Inflammatory macrophage treated with lipopolysaccharide for 4 hours (primary cell): ENCODE measurements at places on chromosomes 2 and 18.

GRCh38 chr2:20578266-20578894 is 72.5 kb downstream of the HS1BP3 start:
- DNase-seq = no peak

DNA sequence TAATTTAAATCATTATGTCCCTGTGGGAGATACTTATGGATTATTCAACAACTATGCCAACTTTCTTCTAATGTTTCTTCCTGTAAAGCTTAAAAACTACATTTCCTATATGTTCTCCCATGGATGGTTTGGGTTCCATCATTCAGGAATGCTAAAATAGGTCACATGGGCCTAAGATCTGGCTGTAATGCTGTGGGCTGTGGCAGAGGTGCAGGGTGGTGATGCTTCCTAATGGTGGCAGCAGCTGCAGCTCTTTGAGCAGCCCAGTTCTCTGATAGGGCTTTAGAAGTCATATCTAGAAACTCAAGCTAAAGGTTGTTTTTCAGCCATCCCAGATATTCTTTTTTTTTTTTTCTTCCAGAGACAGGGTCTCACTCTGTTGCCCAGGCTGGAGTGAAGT is 266.1 kb downstream of the ZNF385B start:
- no peak for DNase-seq

DNA sequence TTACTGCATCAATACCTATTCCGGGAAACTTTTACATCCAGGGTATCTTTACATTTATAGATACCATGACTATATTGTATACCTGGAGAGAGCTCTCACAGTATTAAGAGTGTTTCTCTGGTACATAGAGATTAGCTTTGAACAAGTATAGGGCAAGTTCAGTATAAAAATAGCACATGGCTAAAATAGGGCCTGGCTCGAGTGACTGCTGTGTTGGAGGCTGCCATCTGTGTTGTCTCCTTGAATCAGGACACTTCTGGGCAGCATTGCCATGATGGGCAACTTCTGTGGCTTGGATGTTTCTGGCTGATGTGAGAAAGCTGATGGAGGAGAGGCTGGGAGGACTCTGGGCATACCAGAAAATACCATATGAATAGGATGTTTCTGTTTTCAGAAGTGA is 18.7 kb downstream of the ARHGAP28 start:
- no peak for DNase-seq

GRCh38 chr2:127638361-127639110 is 7.4 kb upstream of the GPR17 start:
- DNase-seq = no peak

GRCh38 chr2:31020713-31021112 is 117.5 kb downstream of the GALNT14 start:
- DNase-seq = no peak

- DNase-seq = no peak
Measured at GRCh38 chr2:2410987-2411386, 79.9 kb upstream of the MYT1L start.

DNA sequence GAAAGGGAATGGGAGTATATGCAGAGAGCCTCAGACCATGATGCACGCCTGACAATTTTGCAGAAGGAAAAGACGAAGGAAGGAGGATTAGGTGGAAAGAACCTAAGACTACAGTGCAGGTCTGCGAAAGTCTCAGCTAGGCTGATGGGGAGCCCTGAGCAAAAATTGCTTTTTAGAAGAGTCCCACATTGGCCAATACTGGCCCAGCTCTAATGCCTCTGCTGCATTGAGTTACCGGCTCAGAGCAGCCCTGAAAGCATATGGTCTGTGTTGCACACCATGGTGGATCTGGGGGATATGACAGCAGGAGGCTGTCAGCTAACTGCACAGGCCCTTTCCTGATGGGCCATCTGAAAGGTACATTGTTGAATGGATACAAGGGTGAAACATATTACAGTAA is 48.3 kb upstream of the CAVIN2 start:
- no peak for DNase-seq

DNA sequence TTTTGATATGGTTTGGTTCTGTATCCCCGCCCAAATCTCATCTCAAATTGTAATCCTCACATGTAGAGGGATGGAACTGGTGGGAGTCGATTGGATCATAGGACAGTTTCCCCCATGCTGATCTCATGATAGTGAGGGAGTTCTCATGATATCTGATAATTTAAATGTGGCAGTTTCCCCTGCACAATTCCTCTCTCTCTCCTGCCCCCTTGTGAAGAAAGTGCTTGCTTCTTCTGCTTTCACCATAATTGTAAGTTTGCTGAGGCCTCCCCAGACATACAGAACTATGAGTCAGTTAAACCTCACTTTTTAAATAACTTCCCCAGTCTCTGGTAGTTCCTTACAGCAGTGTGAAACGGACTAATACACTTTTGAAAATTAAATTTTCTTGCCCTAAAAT is 12.3 kb upstream of the KCNJ3 start:
- no peak for DNase-seq
